ENCODE measurements at places on chromosomes 3 and 15.

GRCh38 chr3:146390957-146391356 lies 78.4 kb downstream of the PLSCR2 start:
- DNase-seq = no peak

- DNase-seq = no peak
Observed at GRCh38 chr15:89630260-89630659, 25.0 kb downstream of the KIF7 start.

GRCh38 chr3:38497031-38497430 lies 891 bp downstream of the EXOG start:
- no peak for DNase-seq

DNA sequence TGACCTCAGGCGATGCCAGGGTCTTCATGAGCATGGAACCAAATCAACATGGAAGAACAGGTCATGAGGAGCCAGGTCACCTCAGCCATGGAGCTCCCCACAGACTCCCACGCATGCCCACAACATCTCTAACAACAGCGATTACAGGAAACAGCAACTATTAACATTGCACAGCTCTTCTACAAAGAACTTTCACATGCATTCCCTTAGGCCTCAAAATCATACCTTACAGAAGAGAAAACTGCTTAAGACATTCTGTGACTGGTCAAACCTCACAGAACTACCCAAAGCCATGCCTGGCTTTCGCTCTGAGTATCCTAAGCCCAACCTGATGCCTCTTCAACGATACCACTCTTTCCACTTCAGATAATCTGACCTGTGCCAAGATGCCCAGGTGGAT lies 117.8 kb downstream of the OXNAD1 start:
- DNase-seq = no peak

DNA sequence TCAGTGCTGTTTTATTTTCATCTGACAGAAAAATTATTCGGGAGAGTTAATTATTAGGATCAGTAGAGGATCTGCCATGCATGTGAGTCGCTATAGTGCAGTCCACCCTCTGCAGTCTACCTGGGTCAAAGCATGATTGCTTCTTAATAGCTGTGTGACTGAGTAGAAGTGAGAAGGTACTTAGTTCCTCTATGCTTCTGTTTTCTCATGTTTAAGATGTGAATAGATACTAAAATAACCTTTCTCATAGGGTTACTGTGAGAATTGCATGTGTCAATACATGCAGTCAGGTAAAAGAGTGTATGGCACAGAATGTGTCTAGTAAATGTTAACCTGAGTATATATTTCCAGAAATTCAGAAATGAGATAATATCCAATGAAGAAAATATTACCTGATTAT lies 435.7 kb downstream of the NAALADL2 start:
- DNase-seq = no peak

- no peak for DNase-seq
Observed at GRCh38 chr3:149245738-149246451, 24.3 kb upstream of the CP start.

DNA sequence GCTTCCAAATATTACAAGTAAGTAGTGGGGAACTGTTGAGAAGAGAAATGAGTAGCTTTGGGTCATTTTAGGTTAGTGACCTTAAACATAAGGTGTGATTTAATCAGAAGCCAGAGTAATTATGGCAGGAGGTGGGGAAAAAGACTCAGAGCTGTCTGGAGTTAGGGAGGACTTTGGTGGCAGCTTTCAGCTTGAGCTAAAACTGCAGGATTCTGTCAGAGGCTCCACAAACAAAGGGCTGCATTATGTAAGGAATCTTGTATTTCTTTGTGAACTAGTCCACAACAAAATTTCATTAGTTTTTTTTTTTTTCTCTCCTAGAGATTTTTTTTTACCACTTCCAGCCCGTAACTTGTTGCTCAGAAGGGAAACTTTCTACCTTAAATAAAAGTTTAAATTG lies 345.3 kb downstream of the TIGIT start:
- no peak for DNase-seq

- no peak for DNase-seq
Observed at GRCh38 chr15:69253156-69253555, 45.6 kb upstream of the PAQR5 start.

DNA sequence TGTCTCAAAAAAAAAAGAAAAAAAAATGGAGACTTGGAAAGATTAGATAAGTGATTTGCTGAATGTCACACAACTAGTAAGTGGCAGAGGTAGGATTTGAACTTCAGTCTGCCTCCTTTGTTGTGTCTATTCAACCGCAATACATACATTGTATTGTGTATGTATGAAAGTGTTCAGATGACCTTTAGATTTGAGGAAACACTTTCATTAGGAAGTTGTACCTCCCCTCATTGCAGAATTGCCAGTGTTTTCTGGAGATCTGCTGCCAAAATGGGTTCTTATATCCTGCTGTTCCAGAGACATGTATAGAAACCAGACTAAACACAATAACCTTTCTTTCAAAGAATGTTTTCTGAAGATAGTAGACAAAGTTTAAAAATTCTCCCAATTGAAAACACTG lies 247.4 kb upstream of the TBL1XR1 start:
- no peak for DNase-seq

DNA sequence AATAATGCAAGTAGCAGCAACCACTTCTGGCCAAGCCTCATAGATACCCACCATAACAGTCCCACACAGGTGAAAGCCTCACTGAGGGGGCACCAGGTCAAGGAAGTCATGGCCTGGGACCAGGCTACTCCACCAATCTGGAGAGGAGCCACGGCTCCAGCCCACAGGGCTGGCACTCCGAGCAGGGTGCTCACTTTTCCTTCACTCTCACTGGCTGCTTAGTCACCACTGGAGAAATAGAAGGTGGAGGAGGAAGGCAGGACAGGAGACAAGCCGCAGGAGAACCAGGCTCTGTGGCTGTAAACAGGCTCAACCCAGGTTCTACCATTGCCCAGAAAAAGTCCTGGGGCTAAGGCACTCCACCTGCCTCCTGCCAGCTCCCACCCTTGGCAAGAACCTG lies 1.2 kb downstream of the USP19 start:
- DNase-seq = no peak

DNA sequence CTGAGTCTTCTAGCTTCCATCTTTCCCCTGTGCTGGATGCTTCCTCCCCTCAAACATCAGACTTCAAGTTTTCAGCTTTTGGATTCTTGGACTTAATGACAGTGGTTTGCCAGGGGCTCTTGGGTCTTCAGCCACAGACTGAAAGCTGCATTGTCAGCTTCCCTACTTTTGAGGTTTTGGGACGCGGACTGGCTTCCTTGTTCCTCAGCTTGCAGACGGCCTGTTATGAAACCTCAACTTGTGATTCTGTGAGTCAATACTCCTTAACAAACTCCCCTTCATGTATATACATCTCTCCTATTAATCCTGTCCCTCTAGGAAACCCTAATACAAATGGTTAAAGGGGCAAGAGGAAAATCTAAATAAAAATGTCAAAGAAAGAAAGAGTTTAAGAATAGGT lies 100.1 kb downstream of the ABI3BP start:
- no peak for DNase-seq

GRCh38 chr3:191290311-191291025 lies 38.7 kb upstream of the CCDC50 start:
- DNase-seq = no peak

DNA sequence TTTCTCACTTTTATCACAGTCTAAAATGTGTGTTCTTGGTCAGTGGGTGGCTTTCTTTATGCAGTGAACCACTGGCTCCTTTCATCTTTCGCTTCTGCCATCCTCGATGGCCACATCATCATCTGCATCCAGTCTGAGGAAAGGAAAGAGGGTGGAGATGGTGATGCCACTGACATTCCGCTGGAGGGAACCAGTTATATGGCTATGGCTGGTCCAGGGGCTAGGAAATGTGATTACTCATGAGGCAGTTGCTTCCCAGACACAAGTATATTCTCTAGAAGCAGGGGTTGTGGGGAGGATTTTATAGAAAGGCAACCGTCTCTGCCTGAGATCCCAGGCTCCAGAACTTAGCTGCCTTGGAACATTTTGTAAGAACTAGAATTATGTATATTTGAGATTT lies 246.7 kb upstream of the AZI2 start:
- DNase-seq = no peak

DNA sequence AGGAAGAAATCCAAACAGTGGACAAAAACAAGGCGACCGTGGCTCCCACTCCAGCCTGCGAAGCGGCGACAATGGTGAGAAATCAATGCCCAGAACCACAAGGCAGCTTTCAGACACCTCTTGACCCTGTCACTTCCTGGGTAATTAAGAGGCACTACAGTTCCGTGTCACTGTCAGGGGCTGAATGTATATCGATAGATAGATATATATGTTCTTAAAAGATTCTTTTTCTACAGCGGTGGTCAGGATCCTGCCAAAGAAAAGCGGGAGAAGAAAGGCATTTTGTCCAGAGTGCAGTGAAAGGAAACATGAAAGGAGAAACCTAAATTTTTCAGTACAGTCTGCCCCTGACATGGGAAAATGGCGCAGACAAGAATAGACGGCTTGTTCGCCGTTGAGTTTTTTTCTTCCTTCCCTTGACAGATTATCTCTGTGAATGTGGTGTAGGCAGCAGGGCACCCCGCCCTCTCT lies 56.2 kb upstream of the HES1 start:
- DNase-seq = no peak

Measured in CD4-positive, alpha-beta memory T cell (primary cell).